ENCODE measurements at places on chromosomes 2 and 18.
A peak's percentile ranks its signal among the peaks of the same experiment; 100 is the strongest.

- DNase-seq, result no peak
Measured at GRCh38 chr2:112055730-112056625, 909 bp downstream of the TMEM87B start.

DNA sequence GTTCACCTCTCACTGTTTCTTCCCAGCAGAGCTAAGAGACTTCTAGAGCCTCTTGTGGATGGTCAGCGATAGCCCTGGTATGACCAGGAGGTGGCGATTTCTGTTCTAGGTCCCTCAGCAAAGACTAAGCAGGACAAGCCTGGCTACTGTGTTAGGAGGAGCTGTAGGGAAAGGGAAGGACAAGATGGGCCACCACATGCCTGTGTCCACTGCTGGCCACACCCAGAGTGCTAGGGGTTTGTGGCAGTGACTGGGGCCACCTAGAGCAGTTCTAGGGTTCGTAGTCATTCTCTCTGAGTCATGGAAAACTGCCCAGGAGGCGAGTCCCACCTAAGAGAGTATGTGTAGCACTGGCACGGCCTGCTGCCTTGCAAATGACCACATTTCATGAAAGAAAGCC lies 179.4 kb downstream of the ALPK2 start:
- no peak for DNase-seq

DNA sequence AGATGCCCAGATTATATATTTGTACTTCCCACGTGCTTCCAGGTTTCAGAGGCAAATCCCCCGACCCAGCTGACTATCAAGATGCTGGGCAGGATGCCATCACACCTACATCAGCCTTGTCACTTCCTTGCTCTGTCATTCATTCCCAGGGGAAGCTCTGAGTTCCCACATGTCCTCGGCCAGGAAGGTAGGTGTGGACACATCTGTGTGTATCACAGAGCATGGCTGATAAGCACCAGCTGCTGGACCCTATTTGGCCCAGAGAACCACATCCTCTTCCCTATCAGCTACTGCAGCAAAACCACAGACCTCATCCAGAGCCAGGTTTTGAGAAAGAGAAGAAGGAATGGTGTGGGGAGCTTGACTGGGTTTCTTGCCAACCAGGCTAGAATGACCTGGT lies 31.9 kb upstream of the ITGA6 start:
- no peak for DNase-seq

- no peak for DNase-seq
Measured at GRCh38 chr2:210092791-210093190, 78.4 kb downstream of the KANSL1L start.

- DNase-seq, result peak; percentile 45
Measured at GRCh38 chr2:27086724-27087593, at the start of gene KHK. TSS of gene KHK (plus strand) at chr2:27086772. CDS start at chr2:27087260, 488 bp downstream.

- no peak for DNase-seq
Measured at GRCh38 chr2:142858961-142859360, 18.5 kb upstream of the KYNU start.

- no peak for DNase-seq
Measured at GRCh38 chr2:38671303-38671702, 5.4 kb downstream of the GALM start.
